ENCODE measurements at places on chromosomes 4 and X.
A peak's percentile ranks its signal among the peaks of the same experiment; 100 is the strongest.

- no peak for DNase-seq
Measured at GRCh38 chrX:118682258-118683014, 45.0 kb upstream of the IL13RA1 start.

GRCh38 chr4:17447056-17447455 is 64.8 kb downstream of the QDPR start:
- DNase-seq = no peak

DNA sequence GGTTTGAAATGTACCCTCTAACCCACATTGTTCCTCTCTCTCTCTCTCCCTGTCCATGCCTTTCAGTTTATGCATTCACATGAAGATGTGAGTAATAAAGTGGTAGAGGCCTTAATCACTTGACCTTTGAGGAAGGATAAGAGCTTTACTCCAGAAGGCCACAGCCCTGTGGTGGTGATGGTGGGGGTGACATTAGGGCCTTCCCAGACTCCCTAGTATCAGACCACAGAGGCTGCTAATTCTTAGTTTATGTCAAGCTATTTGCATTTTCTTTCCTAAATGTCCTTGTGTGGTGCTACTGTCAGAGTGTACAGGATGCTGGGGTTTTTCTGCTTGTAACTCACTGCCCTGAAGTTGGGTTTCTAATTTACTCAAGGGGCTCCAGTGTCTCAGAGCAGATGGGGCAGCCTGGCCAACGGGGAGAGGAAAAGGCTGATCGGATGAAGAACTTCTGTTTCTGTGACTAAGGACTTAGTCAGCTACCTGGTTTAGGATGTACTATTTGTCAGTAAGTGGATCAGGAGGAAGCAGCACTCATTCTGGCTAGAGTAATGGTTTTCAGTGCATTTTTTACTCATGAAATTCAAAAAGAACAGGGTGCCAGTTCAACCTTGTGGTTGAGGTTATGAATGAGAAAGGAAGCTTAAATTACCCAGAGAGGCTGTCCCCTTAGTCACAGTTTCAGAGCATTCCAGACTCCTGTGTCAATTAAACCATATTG is 509.6 kb upstream of the DIPK2B start:
- no peak for DNase-seq

GRCh38 chr4:16029886-16030285 is 53.9 kb downstream of the PROM1 start:
- DNase-seq = no peak

DNA sequence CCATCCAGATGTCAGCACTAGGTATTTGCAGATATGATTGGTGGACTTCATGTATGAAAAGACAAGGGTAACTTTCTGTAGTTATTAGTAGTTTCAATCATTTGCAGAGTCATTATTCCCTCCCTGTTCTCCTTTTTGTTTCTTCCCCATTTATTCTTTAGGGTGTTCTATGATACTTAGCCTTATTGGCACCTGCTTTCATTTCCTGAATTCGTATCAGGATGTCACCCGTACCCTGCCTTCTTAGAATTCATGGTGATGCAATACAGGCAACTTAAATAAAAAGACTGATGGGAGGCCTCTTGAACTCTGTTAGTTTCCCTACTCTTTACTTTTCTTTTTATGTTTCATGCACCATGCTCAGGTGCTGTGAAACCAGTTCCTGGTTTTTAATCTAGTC is 24.2 kb downstream of the MAGED1 start:
- peak; percentile 3 for DNase-seq

GRCh38 chr4:106422766-106423165 is 54.2 kb upstream of the GIMD1 start:
- DNase-seq = no peak

GRCh38 chr4:85498068-85498733 is 23.3 kb downstream of the ARHGAP24 start:
- peak; percentile 68 for DNase-seq

- no peak for DNase-seq
Measured at GRCh38 chrX:418927-419729, 32.4 kb upstream of the PPP2R3B start.

- DNase-seq = no peak
Measured at GRCh38 chr4:42296196-42296595, 101.1 kb upstream of the SHISA3 start.

- no peak for DNase-seq
Measured at GRCh38 chrX:153029875-153030274, 26.4 kb upstream of the PNMA3 start.

GRCh38 chr4:27638163-27638915 is 777.7 kb downstream of the STIM2 start:
- no peak for DNase-seq

- no peak for DNase-seq
Measured at GRCh38 chr4:25466966-25467697, 90.1 kb downstream of the ANAPC4 start.

DNA sequence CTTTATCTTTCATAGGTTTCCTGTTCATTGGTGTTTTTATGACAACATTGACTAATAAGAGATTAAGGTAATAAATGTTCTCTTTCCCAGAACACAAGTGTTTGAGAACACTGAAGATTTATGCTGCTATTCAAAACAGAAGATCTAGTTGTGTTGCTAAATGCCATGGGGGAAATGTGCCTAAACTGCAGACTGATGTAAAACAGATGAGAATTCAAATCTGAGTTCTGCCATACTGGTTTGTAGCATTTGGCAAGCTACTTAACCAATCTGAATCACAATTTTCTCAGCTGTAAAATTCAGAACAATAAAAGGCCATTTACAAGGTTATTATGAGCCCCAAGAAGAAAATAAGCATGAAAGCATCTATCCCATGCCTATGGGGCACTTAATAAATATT is 2.3 kb downstream of the SLC10A6 start:
- DNase-seq = no peak

- DNase-seq = no peak
Measured at GRCh38 chr4:1608196-1608820, 75.8 kb downstream of the FAM53A start.

GRCh38 chr4:86641516-86642090 is 47.5 kb downstream of the PTPN13 start:
- no peak for DNase-seq

GRCh38 chrX:78603908-78604307 is 55.2 kb downstream of the RTL3 start:
- DNase-seq = no peak

- no peak for DNase-seq
Measured at GRCh38 chrX:21487832-21488231, 113.6 kb downstream of the CNKSR2 start.

GRCh38 chrX:133171962-133172708 is 46.0 kb downstream of the TFDP3 start:
- DNase-seq = no peak

DNA sequence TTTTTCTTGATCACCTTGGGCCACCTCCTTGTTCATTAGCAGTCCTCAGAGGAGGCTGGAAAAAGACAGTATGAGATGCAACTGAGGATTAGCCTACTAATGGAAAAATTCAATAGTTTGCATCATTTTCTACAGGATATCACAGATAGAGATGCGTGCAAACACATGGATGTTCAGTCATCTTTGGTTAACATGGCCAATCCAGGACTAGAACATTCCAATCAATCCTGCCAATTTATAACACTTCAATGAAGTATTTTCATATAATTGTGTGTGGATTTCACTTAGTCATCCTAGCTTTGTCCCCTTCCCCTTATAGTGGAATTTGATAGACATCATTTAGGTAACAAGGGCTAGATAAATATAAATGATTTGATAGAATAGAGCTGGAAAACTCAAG is 42.7 kb downstream of the MAML3 start:
- DNase-seq = no peak

DNA sequence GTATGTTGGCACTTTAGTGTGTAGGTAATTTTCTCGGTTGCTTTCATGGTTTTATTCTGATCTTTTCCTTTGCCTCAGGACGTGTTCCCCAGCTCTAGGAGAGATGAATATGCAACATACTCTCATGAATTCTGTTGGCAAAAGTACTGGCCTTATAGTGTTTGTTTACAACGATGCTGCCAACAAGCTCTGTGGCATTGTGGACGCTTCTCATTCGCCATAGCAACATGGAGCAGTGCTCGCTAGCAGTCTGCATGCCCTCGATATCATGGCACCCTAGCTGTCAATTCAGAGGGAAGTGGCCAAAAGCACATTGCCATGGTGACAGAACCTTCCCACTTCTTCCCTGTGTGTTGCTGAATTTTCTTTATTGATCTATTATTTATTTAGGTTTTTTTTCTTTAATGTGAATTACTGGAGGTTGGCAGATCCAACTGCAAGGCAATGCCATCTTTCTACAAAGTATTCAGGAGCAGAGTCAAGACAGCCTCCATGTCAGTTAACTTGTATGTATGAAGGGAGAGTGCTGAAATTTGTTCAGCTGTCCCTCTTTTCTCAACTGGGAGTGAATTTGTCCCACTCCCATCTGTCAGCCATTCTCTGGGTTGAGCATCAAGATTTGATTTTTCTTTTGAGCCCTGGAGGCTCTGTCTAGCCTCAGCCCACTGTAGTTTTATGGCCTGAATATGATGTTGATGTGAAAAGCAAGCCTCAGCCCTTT is 224.9 kb upstream of the VCX3A start:
- no peak for DNase-seq

GRCh38 chrX:65517923-65518322 is 16.7 kb downstream of the LAS1L start:
- no peak for DNase-seq

DNA sequence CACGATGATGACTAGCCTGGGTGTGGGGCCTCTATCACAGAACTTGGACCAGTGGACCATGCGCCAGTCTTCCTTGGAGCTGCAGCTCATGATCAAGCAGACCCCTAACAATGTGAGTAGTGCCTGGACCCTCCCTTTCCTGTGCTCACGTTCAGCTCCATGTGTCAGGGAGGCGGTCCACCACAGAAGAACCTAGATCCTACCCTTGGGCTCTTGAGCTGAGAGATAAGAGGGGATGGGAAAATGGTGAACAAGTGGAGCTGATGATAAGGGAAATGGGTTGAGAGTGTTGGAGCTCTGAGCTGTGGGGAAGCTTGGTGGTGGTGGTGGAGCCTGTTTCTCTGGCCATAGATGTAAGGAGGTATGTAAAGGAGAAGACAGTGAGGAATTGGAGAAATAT is 13.1 kb downstream of the MED12 start:
- DNase-seq = no peak

DNA sequence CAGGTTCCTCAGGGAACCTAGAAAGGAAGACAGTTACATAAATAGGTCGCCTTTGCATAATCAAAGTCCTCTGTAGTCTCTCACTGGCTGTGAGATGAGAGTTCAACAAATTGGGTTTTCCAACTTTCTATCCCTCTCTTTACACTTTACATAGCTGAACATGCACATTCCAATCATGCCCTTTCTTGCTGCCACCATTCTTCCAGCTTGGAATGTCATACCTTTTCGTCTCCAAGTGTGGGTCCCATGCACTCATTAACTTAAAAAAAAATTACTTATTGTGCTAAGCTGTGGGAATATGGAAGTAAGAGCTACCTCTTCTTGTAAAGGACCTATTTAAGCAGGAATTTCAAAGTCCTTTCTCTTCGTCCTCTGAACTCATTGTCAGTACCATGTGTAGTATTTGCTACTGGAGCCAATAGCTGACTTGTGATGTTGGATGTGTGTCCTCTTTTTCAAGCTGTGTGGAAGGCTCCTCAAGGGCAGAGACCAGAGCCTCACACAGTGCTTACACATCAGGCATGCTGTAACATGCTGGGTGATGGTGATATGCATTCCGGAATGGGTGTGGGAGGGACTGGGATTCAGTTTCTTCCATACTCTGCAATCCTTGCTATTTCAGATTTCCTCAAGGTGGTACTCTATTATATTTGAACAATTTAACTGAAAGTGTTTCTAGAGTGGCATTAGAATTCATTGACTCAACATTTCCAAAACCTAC is 7.1 kb downstream of the ENOPH1 start:
- DNase-seq = no peak

DNA sequence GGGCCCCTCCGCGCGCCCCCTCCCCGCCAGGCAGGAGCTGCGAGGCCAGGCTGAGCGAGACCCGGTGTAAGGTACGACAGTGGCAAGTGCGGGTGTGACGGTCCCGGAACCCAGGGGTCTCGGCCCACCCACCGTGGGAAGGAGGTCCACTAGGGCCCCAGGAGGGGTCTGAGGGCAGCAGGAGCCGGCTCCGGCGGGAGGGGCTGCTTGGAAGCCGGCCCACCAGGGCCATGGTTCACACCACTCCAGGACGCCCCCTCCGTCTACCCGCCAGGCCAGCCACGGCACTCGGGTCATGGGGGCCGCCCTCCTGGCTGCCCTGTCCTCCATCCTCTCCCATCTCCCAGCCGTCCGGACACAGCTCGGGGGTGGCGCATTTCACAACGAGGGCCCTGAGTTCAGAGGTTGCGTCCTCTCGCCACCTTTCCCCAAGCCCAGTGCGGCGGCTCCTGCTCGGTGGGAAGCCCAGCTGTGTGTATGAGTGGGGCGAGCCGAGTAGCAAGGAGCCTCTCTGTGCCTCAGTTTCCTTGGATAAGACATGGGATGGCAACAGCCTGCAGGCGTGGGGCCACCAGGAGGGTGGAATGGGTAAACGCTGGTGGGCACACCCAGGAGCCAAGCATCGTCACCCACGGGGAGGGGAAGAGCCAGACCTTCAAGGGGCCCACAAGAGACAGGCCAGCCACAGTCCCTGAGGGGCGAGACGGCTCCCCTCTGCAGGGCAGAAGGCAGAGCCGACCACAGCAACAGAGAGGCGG is 81.3 kb downstream of the FAM53A start:
- DNase-seq = no peak

DNA sequence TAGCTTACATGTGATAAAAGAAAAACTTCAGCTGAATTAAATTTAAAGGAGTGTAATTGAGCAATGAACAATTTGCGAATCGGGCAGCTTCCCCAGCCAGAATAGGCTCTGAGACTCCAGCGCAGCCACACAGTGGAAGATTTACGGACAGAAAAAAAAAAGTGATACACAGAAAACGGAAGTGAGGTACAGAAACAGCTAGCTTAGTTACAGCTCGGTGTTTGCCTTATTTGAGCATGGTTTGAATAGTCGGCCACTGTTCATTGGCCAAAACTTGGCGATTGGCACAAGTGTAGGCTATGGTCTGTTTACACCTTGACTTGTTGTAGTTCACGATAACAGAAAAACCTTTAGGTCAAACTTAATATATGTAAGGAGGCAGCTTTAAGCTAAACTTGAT is 16.7 kb upstream of the SUPT20HL1 start:
- no peak for DNase-seq

DNA sequence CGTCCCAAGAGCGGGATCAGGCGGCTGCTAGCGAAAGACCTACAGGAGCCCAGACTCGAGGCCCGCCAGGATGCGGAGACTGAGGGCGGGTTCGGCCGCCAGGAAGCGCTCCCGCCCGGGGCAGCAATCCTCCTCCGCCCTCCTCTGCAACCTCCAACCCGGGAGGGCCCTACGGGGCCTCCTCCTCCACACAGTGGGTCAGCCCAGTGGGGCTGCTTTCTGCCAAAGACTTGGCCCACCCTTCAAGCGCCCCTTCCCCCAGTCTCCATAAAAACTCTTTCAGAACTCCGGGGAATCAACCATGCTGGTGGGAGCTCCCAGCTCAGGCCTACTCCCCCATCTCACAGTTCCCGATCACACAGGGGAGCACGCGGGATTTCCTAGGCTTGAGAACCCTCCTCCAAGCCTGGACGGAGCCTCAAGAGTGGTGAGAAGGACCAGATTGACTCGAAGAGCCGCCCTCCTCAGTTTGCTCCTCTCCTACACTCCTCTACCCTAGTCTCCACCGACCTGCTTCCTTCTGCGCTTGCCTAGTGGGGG is 77.5 kb downstream of the RLIM start:
- DNase-seq = no peak
